ENCODE measurements at places on chromosomes 13 and 19. TPM values are rescaled to one million over a fixed set of nuclear protein-coding genes. Genes with fewer than 3 reads are reported as not detected.
A peak's percentile ranks its signal among the peaks of the same experiment; 100 is the strongest.

FGF22 gene
- under 0.01 TPM for total RNA-seq

GRCh38 chr19:6987850-6988249 is 33.4 kb downstream of the MBD3L2B start:
- H3K27me3 ChIP-seq, result no peaks in the 10 kb centered on the region
- no peak overlapping the region for H3K27ac ChIP-seq
- DNase-seq, result no peak
- no peak overlapping the region for H3K4me3 ChIP-seq
- no peaks in the 10 kb centered on the region for H3K4me1 ChIP-seq
- H3K36me3 ChIP-seq, result no peaks in the 10 kb centered on the region

GRCh38 chr13:33008946-33009722 is 7.1 kb upstream of the KL start:
- H3K36me3 ChIP-seq, result no peaks in the 10 kb centered on the region
- H3K4me1 ChIP-seq, result no peaks in the 10 kb centered on the region
- H3K4me3 ChIP-seq, result no peak overlapping the region

PRODH2 gene
- total RNA-seq, result not detected

- peak; percentile 58 for DNase-seq
- no peaks in the 10 kb centered on the region for H3K36me3 ChIP-seq
- peaks cover 29% of the 10 kb centered on the region for H3K4me1 ChIP-seq
- no peaks in the 10 kb centered on the region for H3K27me3 ChIP-seq
- H3K4me3 ChIP-seq, result no peak overlapping the region
These were observed 19.8 kb downstream of the MYO9B start for GRCh38 chr19:17095141-17095919.

GRCh38 chr19:33715462-33715861 is 81.2 kb upstream of the KCTD15 start:
- H3K4me3 ChIP-seq, result no peak overlapping the region
- no peak overlapping the region for H3K27ac ChIP-seq
- H3K36me3 ChIP-seq, result no peaks in the 10 kb centered on the region
- H3K4me1 ChIP-seq, result no peaks in the 10 kb centered on the region

- no peaks in the 10 kb centered on the region for H3K27me3 ChIP-seq
- H3K4me1 ChIP-seq, result no peaks in the 10 kb centered on the region
- H3K36me3 ChIP-seq, result no peaks in the 10 kb centered on the region
- DNase-seq, result no peak
These were observed 339.1 kb downstream of the ZNF536 start for GRCh38 chr19:30711296-30711695.

- H3K27me3 ChIP-seq, result peaks cover 18% of the 10 kb centered on the region
- no peak overlapping the region for H3K27ac ChIP-seq
- no peaks in the 10 kb centered on the region for H3K36me3 ChIP-seq
- no peak for DNase-seq
- H3K4me1 ChIP-seq, result no peaks in the 10 kb centered on the region
These were observed 11.6 kb upstream of the CFAP97D2 start for GRCh38 chr13:114167426-114167825.

GRCh38 chr13:111897846-111898215 is 169.1 kb upstream of the SOX1 start:
- no peaks in the 10 kb centered on the region for H3K36me3 ChIP-seq
- H3K27ac ChIP-seq, result no peak overlapping the region
- DNase-seq, result no peak

OR1M1 gene
- total RNA-seq, result not detected

DNA sequence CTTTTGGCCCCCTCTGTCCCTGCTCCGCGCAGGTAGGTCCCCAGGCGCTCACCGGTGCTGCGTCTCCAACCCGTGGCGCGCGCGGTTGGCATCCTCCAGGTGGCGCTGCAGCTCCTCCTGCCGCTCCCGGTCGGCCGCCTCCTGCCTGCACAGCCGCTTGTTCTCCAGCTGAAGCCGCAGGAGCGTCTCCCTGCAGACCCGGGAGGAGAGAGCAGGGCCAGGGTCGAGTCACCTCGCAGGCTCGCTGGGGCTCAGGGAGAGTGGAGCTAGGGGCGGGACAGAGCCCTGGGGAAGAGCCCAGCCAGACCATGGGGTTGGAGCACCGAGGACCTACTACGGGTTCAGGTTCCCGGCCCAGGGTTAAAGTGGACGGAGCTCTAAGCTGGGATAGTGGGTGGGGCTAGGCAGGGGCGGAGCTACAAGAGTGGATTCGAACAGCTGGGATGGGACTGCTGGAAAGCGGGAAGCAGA is 9.3 kb downstream of the HOOK2 start:
- H3K27ac ChIP-seq, result no peak overlapping the region
- DNase-seq, result no peak
- H3K4me3 ChIP-seq, result peak overlapping the region; percentile 42

DNA sequence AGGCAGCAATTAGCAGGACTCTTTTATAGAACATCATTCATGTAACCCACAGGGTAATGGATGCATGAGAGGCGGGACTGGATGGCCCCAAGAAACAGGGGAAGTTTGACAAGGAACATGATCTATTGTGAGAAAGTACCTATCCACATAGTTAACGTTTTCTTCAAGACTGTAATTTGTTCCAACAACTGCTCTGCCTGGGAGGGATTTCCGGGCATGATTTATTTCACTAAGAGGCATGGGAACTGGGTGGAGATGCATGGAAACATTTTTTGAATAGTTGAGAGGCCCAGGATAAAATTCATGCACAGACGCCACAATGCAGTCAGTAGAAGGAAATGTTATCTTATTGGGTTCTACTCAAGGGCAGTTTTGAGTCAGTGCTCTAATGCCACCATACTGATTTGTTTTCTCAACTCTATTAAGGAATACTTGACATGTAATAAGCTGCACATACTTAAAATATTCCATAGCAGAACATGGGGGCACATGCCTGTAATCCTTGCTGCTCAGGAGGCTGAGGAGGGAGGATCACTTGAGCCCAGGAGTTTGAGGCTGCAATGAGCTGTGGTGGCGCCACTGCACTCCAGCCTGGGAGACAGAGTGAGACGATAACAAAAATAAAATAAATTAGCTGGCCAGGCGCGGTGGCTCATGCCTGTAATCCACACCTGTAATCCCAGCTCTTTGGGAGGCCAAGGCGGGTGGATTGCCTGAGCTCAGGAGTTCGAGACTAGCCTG is 9.9 kb upstream of the ATG4D start:
- DNase-seq, result peak; percentile 92
- H3K27ac ChIP-seq, result no peak overlapping the region
- H3K27me3 ChIP-seq, result no peaks in the 10 kb centered on the region

GRCh38 chr13:28849441-28849840 is 29.3 kb downstream of the MTUS2 start:
- no peak overlapping the region for H3K27ac ChIP-seq
- no peak overlapping the region for H3K4me3 ChIP-seq
- DNase-seq, result no peak
- H3K27me3 ChIP-seq, result no peaks in the 10 kb centered on the region
- no peaks in the 10 kb centered on the region for H3K36me3 ChIP-seq
- no peaks in the 10 kb centered on the region for H3K4me1 ChIP-seq

Data from fibroblast of lung (primary cell).